ENCODE measurements at places on chromosomes 6 and 20.

- DNase-seq = no peak
Observed at GRCh38 chr6:74280130-74280692, 584.2 kb downstream of the CD109 start.

DNA sequence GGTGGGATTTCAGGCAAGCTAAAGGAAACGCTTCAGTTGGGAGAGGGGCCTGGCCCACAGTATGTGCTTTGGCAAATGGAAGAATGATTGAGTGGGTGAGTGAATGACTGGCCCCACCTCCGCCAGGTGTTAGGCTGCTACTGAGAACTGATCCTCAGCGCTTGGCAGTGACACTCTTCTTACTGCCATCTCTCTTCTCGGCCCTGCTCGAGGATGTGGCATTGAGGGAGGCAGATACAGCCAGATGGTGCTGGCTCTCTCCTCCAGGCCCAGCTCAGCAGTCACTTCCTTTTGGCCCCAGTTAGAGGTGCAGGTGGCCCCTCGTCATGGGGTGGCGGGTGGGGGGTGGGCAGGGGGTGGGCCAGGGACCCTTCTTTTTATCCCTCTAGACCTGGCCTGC, 38.9 kb upstream of the KCNK5 start:
- DNase-seq = no peak

DNA sequence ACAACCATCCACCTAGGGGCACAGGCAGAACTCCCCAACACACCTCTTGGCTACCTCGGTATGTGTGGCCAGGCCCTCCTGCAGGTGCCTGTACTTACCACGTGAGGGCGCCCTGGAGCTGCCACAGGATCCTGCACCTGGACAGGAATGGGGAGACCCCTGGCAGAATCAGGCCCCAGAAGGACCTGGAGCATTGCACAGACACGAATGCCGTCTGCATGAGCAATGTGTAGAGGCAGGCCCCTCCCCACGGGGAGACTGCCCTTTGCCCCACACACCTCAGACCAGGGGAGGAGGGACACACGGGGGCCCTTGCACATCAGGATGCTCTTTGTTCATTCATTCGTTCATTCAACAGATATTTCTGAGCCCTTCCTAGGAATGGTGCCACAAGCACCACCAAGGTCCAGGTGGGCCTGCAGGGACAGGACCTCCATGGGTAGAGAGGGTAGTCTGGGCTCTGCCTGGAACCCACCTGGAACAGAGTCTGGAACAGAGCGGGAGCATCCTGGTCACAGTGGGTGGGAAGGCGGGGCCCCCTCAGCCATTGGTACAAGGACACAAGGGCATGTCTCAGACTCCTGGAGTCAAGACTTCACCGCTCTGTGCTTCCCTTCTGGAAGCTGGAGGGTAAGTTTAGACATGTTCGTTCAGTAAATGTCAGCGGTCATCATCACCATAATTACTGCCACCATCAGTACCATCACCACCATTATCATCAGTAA, 32.3 kb downstream of the YTHDF1 start:
- peak; percentile 66 for DNase-seq

DNA sequence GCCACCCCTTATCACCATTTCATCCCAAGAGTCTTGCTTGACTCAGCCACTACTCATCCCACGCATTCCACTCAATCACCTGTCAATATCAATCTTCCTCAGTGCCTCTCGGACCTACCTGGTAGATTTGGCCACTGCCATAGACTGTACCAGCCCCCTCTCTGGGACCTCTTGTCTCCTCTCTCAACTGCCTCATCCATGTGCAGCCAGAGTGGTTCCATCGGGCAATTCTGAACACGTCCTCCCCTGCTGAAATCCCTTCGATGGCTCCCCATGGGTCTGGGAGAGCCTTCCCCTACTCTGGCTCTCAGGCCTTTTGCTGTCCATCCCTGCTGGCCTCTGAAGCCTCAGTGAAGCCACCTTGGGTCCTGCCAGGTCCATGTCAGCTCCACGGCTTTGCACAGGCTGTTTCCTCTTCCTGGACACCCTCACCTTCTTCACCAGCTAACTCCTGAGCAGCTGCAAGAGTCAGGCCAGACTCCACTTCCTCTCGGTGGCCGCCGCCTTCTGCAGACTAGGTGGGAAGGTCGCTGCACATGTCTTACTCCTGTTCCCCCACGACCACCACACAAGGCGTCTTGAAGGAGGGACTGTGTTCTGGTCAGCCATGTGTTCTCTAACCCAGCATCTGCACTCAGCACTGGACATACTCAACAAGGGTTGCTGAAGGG, 120.4 kb downstream of the TOX2 start:
- DNase-seq = peak; percentile 10

DNA sequence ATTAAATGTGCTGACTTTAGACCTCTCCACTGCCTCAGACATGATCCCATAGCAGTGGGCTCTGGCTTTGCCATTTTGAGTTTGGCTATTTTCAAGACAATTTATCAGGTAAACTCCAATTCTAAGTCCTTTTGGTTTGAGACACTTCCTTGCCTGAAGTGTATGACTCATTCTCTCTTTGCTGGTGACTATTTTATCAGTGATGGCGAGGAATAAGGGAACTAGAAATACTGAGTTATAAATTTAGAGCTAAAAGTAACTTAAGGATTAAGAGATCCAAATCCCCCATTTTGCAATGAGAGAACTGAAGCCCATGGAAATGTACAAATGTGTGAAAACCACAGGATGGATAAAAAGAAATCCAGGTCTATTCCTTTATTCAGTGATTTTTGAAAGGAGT, 30.9 kb upstream of the CD83 start:
- no peak for DNase-seq

- DNase-seq = no peak
Observed at GRCh38 chr20:63027922-63028389, 21.2 kb upstream of the BHLHE23 start.

DNA sequence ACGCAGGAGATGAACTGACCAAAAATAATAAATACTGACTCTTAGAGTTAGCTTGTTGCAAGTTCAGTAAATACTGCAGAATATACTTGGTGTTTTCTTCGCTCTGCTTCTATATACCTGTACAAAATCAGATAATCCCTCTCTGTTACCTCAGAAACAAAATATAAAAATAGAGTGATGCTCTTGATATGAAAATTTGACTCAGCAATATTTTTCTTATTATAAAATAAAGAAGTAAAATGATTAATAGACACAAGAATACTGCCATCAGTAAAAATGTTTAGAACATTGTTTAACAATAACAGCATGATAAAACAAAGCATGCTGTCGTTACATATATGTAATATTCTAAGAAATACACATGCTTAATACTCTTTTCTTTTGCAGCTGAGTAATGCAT, 1366.9 kb upstream of the EYS start:
- DNase-seq = no peak

DNA sequence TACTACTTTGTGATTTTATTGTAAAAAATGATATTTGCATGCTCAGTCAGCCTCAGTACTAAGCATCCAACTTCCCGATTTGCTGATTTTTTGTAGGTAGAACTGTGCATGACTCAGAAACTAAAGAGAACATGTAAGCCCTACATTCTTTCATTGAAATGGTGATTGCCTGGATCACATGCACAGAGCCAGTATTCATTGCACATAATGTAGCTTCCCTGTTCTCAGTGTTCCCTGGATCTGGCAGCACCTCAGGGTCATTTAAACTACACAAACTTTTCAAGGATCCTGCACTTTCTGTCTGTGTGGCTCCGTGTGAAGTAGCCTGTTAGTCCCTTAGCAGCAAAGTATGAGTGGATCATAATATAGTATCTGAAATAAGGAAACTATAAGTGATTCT, 422.9 kb upstream of the AGPAT4 start:
- no peak for DNase-seq

DNA sequence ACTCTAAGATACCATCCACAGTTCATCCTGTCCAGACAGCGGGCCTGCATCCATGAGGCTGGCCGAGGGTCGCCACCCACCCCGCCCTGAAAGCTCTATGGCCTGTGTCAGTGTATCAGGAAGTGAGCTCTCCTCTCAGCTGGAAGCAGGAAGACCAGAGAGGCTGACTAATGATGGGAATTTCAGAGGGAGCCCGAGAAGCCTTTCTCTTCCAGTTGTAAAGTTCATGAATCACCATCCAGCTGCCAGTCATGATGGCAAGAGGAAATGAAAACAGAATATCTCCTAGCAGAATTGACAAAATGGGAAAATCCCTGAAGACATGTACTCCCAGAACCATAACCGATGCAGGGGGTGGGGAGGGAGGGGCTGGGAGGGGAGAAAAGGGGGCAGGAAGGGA, 109.6 kb upstream of the RPS6KA2 start:
- no peak for DNase-seq
